GM20000 (cell line): ENCODE measurements at places on chromosomes 5 and 9.

DNA sequence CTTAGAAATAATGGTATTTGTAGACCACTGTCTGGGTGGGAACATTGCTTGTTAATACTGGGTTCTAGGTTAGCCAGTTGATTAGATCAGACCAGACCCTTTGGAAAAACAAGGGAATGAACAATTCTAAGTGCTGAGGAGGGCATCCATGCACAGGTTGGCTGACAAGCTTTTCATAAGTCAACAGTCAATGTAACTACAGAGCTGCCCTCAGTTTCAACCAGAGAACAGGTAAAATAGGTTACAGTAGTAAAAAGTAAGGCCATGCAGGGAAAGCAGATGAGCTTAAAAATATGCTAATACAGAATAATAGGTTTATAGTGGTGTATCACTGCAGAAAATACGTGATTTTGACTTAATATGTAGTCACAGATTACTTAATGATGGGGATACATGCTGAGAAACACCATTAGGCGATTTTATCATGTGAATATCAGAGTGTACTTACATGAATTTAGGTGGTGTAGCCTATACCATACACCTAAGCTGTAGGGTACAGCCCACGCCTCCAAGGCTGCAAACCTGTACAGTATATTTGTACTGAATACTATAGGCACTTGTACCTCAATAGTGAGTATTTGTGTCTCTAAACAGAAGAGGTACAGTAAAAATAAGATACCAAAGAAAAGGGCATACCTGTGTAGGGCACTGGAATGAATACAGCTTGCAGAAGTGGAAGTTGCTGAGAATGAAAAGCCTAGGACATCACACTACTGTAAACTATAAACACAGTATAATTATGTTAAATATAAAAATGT lies 6.1 kb upstream of the FGF18 start:
- no peak for DNase-seq

DNA sequence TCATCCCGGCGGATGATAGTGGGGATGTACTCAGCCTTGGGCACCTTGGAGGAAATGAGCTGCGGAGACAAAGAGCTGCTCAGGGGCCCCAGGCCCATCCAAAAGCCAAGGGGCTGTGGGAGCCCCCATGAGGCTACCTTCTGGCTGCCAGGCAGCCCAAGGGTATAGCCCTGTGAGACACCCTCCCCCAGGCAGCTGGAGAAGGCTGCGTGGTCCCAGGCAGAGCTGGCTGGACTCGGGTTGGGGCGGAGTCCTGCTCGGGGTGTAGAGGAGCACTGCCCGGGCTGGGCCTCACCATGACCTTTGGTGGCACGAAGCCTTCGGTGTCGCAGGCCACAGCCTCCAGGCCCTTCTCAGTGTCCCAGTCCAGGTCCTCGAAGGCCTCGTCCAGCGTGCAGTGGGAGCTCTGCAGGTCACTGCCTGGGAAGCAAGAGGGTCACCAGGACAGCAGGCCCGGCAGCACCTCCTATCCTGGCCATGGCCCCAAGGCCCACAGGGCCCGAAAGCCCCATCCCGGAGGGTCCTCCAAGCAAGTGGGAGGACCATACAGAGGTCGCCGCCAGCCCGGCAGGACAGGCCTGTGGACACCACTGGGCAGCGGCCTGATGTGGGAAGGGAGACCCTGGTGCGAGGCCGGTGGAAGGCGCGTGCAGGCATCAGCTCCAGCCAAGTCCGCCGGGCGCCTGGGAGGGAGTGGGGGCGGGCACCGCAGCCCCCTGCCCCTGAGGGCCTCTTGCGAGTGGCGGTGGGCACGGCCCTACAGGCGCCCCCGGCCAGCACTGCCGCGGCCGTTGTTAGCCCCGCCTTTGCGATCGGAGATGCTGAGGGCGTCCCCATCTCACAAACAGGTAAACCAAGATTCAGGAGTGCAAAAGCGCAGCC lies 6.1 kb downstream of the NSMF start:
- DNase-seq: no peak

DNA sequence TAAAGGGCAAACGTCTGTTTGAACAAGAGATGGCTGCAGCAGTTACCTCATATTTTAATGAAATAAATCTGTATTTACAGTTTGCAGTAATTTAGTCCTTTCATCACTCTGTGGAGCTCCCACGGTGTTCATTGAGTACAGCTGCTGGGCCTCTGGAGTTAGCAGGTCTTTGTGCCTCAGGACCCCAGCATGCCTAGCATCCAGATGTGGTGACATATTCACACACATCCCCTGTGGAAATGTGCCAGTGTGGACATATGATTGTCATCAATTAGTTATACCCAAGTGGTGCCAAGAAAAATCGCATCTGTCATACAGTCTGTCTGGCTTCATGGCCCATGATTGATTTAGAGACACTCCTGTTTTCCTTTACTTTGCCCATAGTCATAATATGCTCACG lies 77.3 kb downstream of the NNT start:
- no peak for DNase-seq

- peak; percentile 38 for DNase-seq
Measured at GRCh38 chr9:38029915-38030638, 39.0 kb downstream of the SHB start.

- DNase-seq: no peak
Measured at GRCh38 chr5:40276426-40277102, 403.2 kb upstream of the PTGER4 start.

DNA sequence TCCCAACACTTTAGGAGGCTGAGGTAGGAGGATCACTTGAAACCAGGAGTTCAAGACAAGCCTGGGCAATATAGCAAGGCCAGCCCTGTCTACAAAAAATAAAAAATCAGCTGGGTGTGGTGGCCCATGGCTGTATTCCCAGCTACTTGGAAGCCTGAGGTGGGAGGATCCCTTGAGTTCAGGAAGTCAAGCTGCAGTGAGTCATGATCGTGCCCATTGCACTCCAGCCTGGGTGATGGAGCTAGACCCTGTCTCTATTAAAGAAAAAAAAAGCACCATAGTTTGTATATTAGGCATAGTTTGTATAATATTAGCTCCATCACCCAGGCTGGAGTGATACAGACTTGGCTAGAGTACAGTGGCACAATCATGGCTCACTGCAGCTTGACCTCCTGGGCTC lies 9.6 kb upstream of the NME5 start:
- no peak for DNase-seq

DNA sequence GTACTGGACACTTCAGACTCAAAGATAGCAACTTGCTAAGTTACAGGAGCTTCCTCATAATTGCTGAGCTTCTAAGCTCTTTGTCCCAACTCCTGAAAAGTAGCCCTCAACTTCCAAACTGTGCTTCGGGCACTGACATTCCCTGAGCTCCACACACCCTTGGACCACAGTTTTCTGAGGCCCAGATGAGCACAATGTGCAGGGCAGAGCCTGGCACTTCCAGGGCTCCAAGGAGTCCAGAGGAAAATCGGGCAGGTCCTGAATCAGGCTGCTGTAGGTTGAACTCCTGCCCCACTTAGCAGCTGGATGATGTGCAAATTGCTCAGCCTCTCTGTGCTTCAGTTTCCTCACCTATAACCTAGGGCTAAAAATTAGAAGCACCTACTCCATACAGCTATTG lies 54.6 kb upstream of the KCNIP1 start:
- DNase-seq: no peak

DNA sequence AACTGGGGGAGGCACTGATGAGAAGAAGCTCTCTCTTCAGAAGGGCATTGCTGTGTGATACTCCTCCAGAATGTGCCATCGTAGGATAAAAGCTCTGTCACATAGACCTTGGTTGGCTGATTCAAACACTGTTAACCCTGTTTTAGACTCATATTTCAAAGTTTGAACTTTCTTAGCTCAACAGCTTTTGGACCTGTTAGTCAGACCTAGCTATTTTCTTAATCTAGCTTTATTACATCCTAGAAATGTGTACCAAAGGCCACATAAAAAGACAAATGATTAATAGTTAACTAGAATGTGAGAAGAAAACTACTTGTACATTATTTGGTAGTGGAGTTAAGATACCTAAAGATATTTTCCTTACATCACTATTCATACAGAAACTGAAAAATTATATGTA lies 4.3 kb downstream of the RHOBTB3 start:
- no peak for DNase-seq

DNA sequence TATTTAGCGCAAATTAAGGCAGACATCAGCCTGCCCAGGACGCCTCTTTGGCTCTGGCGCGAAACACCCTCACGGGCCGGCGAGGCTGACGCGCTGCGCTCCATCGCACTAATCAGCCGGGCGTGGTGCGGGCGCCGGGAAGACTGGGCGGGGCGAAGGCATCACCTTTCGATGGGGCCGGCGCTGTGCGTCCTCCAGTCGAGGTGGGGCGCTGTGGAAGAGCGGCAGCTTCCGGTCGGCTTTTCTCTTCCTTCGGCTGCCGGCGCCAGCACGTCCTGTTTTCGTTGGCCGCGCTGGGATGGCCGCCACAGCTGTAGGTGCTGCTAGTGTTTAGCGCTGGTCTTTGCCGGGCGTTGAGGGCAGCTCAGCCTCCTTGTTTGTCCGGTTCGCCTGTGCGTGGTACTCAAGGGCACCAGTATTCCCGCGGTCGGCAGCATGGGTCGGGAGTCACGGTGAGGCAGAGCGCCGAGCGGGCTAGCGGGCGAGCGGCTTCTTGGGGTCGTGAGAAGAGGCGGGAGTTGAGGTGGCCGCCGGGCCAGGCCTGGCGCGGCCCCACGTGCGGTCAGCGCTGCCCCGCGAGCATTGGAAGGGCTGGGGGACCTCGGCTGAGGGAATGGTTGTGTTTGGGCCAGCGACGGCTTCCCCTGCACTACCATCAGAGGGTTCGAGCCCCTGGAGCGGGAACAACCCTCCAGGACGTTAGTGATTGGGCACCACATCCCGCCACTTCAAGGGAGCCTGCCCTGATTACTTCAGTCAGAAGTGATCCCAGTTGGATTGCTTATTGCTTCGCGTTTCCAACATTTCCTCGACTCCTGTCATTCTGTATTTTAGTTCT lies at the start of gene DDX46:
TSS of gene DDX46 (plus strand) at position 276 of the 838 bp plus-strand sequence. CDS start at position 436, 160 bp downstream.
- peak; percentile 96 for DNase-seq

DNA sequence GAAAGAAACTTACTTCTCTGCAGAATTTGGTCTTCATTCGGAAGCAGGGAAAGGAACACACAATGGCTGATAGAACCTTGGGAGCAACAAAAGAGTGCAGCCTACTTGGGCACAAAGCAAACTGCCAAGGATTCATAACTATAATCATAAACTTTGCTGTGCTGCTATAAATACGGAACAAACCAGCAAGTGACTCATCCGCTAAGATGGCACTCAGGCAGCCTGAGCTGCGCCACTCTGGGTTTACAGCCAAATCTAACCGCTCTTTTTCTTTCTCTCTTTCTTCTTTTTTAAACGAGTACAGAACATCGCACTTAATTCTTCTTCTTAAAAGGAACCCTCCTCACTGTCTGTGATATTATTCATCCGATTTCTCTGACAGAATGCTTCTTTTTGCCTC lies 81.1 kb downstream of the PTPN3 start:
- DNase-seq: no peak

- DNase-seq: no peak
Measured at GRCh38 chr5:63687854-63688516, 274.3 kb downstream of the HTR1A start.

GRCh38 chr5:173217626-173218397 lies 17.2 kb downstream of the NKX2-5 start:
- no peak for DNase-seq

DNA sequence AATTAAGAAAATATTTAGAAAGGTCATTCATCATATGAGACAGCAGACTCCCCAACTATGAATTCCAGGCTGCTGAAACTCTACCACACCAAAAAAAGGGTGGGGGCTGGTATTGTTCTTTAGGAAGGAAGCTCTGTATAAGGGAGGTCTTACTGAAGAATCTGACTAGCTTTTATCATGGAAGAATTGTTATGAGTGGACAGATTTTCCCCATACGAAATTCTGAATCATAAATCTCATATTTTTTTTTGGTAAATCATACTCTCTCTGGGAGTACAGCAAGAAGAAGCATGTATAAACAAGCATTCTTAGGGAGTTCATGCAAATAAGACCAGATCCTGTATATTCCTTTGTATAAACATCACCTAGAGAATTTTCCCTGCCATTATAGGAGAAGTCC lies 220.0 kb downstream of the SLC12A2 start:
- DNase-seq: no peak

- DNase-seq: no peak
Measured at GRCh38 chr9:109463924-109464625, 34.0 kb downstream of the PTPN3 start.

GRCh38 chr5:172952034-172952511 lies 7.2 kb upstream of the RPL26L1 start:
- no peak for DNase-seq

- DNase-seq: no peak
Measured at GRCh38 chr5:115452536-115453235, 91.9 kb downstream of the FEM1C start.

GRCh38 chr5:151158287-151158661 lies 695 bp upstream of the ANXA6 start:
- DNase-seq: peak; percentile 53

GRCh38 chr5:3354606-3355005 lies 241.0 kb upstream of the IRX1 start:
- no peak for DNase-seq

- DNase-seq: no peak
Measured at GRCh38 chr9:114282104-114282485, 40.8 kb upstream of the ORM1 start.

DNA sequence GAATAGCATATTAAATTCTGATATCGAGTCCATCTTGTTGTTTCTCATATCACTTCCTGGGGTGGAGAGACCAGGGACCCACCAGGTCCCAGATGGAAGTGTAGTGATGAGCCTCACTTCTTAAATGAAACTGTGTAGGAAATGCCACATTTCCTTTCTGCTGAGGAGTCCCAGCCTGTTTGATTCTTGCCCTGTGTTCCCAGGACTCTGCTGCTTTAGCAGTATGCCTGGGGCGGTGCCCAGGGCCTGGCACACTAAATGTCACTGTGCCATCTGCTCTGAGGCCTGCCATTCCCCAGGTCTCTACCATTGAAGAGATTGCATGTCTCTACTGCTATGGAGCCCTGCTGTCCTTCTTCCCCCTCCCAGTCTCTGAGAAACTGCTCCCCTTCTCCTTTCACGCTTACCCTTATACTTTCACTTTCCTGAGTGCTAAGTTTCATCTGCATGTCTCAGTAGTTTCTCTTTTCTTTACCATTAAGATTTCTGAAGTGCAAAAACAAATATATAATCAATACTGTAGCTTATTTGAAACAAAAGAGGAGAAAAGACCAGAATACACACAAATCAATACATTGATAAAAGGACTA lies 260.4 kb downstream of the GABRB2 start:
- peak; percentile 44 for DNase-seq

DNA sequence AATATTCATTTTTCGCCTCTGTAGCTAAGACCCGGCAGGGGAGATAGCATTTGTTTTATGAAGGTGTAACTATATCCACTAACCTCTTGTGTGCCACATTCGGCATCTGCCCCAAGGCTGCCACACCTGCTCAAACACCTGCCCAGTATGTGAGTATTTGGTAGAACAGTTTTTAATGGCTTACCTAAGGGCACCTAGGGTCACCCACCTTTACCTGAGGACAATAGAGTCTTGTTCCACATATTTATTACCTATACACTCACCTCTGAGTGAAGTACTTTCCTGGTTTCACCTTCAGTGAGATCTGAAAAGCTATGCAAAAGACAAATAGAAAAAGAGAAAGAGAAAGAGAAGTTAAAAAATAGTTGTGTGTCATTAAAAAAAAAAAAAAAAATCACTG lies 68.0 kb upstream of the PIP5K1B start:
- DNase-seq: no peak
